AG09319 (cell line): ENCODE measurements at places on chromosomes 2 and 18.

- no peak for DNase-seq
Measured at GRCh38 chr2:217707131-217707611, 295.6 kb downstream of the TNS1 start.

DNA sequence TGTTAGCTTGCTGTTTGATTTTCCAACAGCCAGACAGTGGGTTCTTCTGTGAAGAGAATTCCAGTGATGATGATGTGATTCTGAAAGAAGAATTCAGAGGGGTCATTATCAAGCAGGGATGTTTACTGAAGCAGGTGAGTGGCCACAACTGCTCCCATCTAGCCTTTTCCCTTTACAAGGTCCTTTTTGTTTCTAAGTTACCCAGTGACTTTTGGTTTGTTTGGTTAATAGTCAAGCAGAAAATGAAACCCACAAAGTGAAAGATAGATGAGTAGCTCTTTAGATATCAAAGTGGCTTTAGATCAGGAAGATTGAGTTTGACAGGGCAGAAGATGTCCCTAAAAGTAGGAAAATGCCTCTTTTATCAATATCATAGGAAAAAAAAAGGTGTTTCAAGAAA lies 23.3 kb downstream of the PLEK start:
- DNase-seq, result no peak

GRCh38 chr18:13730481-13730880 lies 4.0 kb downstream of the RNMT start:
- no peak for DNase-seq

DNA sequence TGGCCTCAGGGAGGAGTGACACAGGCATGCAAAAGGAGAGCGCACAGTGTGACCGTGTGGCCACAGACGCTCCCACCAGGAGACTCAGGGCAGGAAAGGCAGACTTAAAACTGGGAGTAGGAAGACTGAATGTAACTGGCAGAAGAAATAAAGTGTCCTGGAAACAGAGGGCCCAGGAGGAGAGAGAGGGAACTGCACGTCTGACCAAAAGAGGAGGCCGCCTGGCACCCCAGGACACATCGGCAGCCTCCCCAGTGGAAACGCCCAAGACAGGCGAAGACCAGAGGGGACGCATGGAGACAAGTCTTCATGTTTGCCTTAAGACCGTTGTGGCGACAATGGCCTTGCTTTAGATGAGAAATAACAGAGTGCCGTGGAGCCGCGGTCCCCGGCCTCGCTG lies 163.6 kb upstream of the ALKAL2 start:
- no peak for DNase-seq

- DNase-seq, result no peak
Measured at GRCh38 chr2:17190527-17190926, 327.7 kb downstream of the RAD51AP2 start.
